ENCODE measurements at places on chromosomes 11 and 22.

- no peak for DNase-seq
Measured at GRCh38 chr11:131408025-131408640, 37.7 kb downstream of the NTM start.

DNA sequence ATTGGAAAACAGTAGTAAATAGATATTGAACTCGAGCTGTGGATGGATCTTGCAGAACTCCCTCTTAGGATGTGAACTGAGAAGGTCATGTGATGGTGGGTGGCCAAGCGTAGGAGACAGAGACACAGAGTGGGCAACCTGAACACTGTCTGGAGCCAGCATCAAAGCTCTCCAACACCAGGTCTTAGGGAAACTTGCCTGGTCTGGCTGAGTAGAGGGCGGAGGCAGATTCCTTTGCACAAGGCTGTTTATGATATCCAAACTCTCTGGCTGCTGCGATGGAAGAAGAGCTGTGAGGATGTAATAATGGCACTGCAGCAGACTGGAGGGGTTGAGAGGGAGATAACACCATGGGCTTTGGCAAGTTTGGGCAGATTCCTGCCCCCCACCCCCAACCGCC, 10.1 kb downstream of the NAV2 start:
- DNase-seq = no peak

- DNase-seq = no peak
Measured at GRCh38 chr11:108715239-108715638, 50.4 kb downstream of the DDX10 start.

- DNase-seq = no peak
Measured at GRCh38 chr11:111795334-111795985, 29.3 kb upstream of the PPP2R1B start.

DNA sequence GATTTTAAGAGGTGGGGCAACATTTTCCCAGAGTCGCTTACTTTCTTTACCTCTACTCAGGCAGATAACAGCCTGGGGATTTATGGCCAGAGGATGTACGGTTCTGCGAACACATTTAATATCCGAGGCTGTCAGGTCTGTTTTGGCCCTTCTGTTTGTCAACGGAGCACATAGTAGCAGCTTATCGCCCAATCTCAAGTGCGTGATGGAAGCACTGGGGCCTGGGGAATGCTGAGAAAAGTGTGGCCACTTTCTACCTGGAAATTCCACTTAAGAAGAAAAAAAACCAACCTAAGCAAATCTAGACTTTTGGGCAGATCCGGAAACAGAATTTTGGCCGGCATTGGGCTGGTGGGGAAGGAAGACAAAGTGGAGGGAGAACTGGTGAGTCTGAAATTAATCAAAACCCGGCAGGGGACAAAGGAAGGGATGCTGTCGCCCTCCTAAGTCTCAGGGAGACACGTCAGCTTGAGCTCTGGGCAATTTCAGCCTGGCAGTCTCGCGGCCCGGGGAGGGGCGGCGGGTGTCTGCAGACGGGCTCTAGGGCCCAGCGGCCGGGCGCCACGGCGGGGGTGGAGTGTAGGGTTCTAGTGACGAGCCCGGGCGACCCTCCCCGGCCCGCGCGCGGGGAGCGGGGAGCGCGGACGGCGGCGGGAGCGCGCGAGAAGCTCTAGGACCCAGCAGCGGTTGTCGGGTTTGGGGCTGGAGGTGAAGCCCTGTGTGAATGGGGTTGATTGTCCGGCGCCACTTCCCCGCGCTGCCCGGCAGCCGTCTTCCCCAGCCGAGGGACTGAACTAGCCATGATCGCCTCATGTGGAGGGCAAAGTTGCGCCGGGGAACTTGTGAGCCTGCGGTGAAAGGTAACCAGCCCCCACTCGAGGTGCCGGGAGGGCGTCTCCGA, at the start of gene AMOTL1:
Gene AMOTL1 (plus strand): TSS at position 656 of the 901 bp plus-strand sequence. CDS start 156 bp downstream, at position 812.
- DNase-seq = peak; percentile 4

Measured in esophagus squamous epithelium (tissue), 5 donors.